ENCODE measurements at places on chromosomes 12 and 14.
A peak's percentile ranks its signal among the peaks of the same experiment; 100 is the strongest.

- no peak for DNase-seq
Measured at GRCh38 chr14:91898372-91898771, 31.0 kb upstream of the TC2N start.

- DNase-seq = no peak
Measured at GRCh38 chr12:11827091-11828061, 177.9 kb downstream of the ETV6 start.

GRCh38 chr12:50555471-50555885, 50.7 kb downstream of the DIP2B start:
- DNase-seq = no peak

GRCh38 chr14:78764645-78765044, 594.5 kb downstream of the NRXN3 start:
- no peak for DNase-seq

DNA sequence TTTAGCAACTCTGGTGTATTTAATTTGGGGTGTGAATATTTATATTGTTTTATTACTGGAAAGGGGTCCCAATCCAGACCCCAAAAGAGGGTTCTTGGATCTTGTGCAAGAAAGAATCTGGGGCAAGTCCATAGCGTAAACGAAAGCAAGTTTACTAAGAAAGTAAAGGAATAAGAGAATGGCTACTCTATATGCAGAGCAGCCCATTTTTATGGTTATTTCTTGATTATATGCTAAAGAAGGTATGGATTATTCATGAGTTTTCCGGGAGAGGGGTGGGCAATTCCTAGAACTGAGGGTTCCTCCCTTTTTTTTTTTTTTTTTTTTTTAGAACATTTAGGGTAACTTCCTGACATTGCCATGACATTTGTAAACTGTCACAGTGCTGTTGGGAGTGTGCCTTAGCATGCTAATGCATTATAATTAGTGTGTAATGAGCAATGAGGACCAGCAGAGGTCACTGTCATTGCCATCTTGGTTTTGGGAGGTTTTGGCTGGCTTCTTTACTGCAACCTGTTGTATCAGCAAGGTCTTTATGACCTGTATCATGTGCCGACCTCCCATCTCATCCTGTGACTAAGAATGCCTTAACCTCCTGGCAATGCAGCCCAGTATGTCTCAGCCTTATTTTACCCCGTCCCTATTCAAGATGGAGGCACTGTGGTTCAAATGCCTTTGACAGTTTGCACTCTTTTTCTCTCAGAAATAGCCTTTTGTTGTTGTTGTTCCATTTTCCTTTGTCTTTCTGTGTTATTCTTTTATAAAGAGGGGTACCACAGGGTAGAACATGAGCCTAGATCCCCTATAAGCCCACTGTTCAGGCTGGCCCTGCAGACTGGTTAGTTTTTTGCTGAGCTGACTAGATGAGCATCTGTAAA, 75.5 kb upstream of the DCD start:
- no peak for DNase-seq

- DNase-seq = peak; percentile 63
Measured at GRCh38 chr14:100065942-100066574, 836 bp downstream of the EVL start.

DNA sequence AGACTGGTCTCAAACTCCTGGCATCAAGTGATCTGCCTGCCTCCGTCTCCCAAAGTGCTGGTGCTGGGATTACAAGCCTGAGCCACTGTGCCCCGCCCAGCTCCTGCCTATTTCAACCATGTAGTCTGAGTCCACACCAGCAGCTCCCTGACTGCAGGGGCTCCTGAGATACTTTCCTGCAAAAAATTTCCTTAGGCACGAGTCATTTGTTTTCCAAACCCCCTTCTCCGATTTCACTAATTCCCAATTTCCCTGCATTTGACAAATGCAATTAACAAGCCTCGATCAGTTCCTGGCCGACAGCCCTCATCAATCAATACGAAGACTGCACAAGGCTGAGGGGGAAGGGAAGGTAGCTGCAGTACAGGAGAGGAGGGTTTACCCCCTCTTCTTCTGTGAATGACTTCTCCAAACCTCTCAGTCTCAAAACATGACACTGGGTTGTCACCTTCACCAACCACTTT, 10.1 kb downstream of the PSMB5 start:
- no peak for DNase-seq

- DNase-seq = no peak
Measured at GRCh38 chr12:69719336-69720316, 19.0 kb upstream of the RAB3IP start.

GRCh38 chr12:113170457-113170856, 14.8 kb downstream of the DDX54 start:
- DNase-seq = no peak

GRCh38 chr14:104082807-104083206, 2.7 kb upstream of the ASPG start:
- no peak for DNase-seq

- DNase-seq = no peak
Measured at GRCh38 chr12:10155966-10156365, 16.0 kb downstream of the OLR1 start.

- peak; percentile 81 for DNase-seq
Measured at GRCh38 chr12:89225808-89226411, 126.4 kb downstream of the DUSP6 start.

Data from AG09309 (cell line).